ENCODE measurements at places on chromosomes 1 and 21.

- DNase-seq: no peak
Measured at GRCh38 chr21:21341041-21341440, 342.8 kb downstream of the NCAM2 start.

DNA sequence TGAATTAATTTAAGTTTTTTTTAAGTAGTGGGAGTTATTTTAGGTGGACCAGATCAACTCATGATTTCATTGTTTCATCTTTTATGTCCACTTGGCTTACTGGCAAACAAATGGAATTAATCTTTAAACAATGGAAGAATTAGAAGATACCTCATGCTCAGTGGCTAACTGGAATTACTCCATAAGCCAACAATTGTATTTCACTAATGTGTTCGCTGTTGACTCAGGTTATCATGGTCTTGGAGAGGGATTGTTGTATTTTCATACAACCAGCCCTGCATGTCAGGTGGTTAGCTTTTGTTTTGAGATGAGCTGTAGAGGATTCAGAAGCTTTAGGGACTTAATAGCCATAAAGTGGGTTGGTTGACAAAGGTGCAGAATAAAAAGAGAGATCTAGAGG, 57.2 kb upstream of the HMCN1 start:
- no peak for DNase-seq

DNA sequence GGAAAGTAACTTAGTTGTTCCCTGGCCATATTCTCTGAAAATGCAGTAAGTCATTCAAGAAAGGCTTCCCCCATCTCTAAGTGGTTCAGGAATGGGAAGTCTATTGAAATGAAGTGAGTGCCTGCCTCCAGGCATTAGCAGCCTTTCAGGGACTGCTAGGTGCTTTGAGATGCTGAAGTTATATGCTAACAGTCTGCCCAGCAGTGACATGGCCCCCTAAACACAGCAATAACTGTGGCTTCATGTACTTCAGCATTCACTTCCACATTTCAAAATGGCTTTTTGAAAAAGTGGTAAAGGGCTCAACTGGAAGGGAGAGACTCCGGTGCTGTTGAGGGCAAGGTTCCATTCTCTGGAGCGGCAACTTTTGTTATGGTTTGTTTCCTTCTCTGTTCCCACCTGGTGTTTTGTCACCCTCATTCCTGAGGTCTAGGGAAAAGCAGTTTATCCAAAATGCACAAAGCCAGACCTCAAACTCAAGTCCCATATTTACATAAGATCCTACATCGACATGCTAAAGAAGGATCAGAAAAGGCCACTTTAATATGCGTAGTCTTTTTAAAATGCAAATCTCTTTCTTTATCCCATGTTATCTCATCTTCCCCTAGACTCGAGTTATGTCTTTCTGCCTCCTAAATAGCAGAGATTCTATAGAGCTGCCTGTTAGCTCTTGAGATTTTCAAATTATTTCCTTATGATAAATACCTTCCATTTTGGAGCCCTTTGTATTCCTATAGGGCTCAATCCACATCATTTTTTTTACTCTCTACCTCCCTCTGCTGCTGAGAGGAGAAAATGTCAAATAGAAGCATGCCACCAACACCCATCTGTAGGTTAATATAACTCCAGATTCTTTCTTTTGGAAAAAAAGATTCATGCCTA, 34.2 kb upstream of the LRRC8C start:
- DNase-seq: no peak

DNA sequence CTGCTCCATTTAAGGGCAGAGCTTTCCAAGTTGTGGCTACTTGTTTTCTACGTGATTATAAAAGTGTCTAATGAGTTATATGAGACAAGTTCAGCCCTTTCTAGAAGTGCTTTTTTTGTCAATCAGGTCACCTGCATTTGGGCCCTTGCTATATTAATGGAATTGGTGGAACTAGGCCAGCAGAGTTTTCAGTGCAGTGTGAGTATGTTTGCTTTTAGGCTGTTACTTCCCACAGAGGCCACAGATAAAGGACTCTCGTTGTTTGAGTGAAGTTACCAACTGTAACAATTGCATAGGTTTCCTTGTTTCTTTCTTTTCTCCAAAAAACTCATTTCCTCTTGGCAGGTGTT, 10.9 kb downstream of the SMAP2 start:
- no peak for DNase-seq

DNA sequence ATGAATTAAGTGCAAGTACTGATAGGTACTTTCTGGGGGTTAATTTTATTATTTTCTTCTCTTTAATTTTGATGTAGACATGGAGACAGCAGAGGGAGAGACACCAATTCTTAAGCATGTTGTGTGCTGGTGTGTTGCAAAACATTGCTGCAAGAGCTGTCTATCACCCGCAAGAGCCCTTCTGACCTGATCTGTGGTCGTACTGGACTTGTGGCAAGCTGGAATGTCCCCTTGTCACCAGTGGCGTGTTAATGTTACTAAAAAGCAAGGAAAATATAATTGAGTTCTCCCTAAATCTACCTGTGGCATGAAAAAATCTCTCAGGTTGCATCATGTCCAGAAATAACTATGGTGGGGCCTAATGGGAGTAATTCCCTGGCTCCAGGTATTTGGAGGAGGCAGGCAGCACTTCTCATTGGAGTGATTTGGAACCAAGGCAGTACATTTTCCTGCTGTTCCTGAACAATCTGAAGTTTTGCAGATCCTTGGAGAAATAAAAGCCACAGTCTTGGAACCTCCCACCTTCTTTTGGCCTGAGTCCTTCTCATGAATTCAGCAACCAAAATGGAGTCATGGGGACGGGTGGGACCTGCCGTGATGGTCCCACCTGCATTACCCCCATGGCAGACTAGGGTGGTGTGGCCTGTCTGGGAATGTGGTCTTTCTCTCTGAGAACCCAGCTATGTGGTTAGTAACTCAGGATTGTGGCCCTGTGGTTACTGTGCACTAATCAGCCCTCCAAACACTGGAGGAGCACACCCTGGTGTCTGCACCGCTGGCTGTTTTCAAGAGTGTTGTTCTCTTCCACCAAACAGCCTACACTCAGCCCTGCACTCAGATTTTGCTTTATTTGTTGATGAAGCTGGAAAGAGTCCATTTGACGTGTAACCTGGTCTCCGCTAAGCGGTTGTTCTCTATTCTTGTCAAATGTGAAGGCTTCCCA, 57.4 kb downstream of the GALNT2 start:
- no peak for DNase-seq

DNA sequence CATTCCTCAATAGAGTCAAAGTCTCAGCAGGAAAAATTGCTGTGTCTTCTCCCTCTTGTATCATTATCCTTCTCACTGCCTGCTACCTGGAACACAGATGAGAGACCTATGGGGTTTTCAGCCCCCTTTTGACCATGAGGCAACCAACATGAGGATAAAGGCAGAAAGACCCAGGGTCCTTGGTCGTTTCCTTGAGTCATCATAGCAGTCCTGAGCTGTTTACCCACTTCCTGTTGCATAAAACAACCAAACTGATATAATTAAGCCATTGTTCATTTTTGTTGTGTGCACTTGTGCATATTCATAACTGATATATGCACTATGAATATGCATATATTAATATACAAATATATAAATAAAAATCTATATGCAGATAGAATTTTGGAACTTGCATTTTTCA, 188.3 kb upstream of the MAP1LC3C start:
- DNase-seq: no peak

GRCh38 chr1:210920258-210920657, 213.7 kb downstream of the KCNH1 start:
- DNase-seq: no peak

DNA sequence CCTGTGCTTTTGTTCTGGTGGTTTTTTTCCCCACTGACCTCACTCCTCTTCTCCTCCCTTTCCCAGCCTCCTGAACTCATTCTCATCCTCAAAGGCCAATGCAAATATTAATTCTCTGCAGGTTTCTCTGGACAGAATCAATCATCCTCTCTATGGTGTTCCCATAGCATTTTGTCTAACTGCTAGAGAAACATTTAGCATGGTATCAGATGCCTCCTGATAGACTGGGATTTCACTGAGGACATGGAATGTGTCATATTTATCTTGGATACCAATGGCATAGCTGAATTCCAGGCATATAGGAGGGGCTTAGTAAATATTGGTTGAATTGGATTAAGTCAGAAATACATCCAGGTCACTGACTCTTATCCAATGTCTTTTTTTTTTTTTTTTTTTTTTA, 46.1 kb upstream of the SRP9 start:
- DNase-seq: no peak

GRCh38 chr1:71638081-71638766, 557.4 kb upstream of the ZRANB2 start:
- DNase-seq: no peak

GRCh38 chr1:90798344-90798743, 81.2 kb upstream of the BARHL2 start:
- no peak for DNase-seq

- no peak for DNase-seq
Measured at GRCh38 chr21:44419679-44420078, 35.6 kb upstream of the LRRC3 start.

- DNase-seq: no peak
Measured at GRCh38 chr21:26297851-26298250, 127.3 kb upstream of the APP start.

- no peak for DNase-seq
Measured at GRCh38 chr1:55987491-55988249, 591.7 kb downstream of the PLPP3 start.

DNA sequence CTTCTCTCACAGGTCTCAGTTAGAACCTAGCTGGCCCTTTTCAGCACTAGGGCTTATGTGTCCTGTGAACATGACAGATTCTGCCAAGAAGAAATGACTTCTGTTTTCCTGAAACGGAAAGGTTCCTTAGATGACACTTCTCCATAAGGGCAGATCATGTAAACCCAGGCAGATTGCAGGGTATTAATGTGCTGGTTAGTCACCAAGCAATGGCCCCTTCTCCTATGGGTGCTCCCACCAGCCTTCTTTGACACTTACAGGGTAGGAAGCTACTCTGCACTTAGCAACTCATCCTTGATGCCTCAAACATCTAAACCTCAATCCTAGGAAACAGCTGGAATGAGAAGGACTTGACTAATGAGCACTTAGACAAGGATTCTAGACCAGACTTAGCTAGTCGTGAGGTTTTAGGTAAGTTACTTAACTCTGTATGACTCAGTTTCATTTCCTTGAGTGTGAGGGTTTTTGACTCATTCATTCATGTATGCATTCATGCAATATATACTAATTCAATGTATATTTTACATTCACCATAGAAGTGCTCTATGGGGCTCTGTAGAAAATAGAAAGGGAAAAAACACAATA, 74.1 kb upstream of the PLXNA2 start:
- DNase-seq: no peak
